ENCODE measurements at places on chromosomes 11 and 22.

DNA sequence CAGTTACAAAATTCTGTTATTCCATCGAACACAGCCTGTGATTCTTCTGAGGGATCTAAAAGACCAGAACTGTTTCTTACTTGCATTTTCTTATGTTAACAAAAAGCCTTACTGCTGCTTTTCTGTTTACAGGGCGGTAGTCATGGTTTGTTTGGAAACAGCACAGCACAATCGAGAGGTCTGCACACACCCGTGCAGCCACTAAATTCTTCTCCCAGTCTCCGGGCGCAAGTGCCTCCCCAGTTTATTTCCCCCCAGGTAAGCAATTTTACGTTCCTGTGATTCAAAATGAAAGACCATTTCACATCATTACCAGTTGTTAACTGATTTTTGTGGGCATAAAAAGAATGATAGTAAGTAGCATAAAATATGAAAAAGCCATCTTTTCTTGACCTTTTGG lies 60.8 kb upstream of the ADSL start:
- no peak for DNase-seq

DNA sequence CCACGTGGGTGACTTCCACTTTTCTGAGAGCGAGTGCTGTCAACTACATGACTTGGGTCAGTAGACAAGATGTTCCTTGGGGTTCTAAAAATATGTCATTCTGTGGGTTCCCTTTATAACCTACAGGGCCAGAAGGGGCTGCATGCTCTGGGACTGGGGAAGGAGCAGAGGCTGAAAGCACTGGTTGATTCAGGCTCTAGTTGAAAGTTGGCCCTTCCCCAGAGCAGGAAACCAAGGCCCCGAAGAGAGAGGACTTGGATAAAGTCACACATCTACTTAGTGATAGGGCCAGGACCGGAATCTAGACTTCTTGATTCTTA lies 9.9 kb downstream of the ADAMTS15 start:
- DNase-seq: no peak

DNA sequence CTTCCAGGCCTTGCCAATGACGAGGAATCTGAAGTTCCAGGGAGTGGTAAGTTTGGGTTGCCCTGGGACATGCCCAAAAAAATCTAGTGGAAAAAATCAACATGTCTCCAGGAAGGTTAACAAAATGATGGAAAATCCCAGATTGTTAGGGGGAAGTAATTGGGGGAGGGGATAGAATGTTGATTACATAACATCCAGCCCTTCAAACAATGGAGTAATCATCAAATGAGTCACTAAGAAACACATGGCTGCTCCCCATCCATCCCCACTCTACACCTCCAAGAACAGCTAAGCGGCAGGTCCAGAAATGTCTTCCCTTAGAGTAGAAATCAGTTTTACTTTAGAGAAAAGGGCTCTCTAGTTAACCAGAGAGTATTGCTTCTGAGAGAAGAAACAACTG lies 94.9 kb downstream of the ETS1 start:
- DNase-seq: no peak

GRCh38 chr11:102457865-102458264 lies 5.3 kb upstream of the TMEM123 start:
- DNase-seq: no peak

- DNase-seq: peak; percentile 41
Measured at GRCh38 chr11:128497061-128497775, 90.1 kb downstream of the ETS1 start.

GRCh38 chr11:109958131-109958820 lies 134.9 kb upstream of the ZC3H12C start:
- DNase-seq: no peak

DNA sequence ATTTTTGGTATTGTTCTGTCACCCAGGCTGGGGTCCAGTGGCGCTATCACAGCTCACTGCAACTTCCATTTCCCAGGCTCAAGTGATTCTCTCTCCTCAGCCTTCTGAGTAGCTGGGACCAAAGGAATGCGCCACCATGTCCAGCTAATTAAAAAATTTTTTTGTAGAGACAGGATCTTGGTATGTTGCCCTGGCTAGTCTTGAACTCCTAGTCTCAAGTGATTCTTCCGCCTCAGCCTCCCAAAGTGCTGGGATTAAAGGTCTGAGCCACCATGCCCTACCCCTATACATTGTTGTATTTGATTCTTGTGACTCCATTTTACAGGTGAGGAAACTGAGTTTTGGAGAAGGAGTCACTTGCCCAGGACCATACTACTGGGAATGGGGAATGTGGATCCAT lies 11.9 kb downstream of the KIAA1671 start:
- DNase-seq: no peak

- no peak for DNase-seq
Measured at GRCh38 chr22:31144223-31144622, 3.9 kb upstream of the PLA2G3 start.

DNA sequence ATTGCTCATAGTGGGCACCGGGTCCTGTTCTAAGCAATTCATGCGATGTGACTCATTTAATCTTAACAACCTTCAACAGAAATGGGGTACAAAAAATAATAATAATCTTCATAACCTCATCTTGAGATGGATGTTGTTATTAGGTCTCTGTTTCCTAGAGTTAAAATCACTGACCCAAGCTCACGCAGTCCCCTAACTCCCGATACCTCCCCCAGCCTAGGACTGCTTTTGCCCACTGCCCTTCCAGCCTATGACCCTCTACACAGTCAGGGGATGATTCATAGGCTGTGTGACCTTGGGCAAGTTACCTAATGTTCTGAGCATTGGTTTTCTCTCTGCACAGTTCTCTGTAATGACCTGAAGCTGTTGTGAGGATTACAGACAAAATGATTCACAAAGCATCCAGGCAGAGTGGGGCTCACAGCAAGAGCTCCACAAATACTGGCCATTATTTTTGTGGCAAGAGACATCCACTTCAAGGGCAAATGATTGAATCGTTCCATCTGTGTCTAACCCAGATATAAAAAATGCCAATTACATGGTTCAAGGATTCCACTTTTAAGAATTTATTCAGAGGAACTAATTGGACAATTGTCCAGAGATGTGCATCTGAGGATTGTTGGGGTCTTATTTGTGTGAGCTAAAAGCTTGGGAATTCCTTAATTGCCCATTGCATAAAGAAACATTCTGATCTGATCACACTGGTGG lies 20.0 kb downstream of the MTFP1 start:
- DNase-seq: no peak

GRCh38 chr11:69201066-69201365 lies 45.3 kb downstream of the SMIM38 start:
- no peak for DNase-seq

DNA sequence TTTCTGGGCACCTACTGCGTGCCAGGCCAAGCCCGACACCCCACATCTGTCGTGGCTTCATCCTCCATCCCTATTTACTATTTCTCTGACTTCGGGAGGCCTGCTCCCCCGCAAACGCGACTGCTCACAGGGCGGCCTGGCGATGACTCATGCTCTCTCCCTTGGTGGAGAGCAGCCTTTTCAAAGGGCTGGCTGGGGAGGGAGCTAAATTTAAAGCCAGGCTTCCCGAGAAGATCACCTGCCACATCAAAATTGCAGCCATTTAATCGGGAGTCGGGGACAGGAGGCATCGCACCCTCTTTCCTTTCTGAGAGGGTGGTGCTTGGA lies 24.9 kb upstream of the SHISAL1 start:
- DNase-seq: peak; percentile 79

GRCh38 chr11:111736181-111736590 lies 30.0 kb downstream of the PPP2R1B start:
- no peak for DNase-seq

- DNase-seq: no peak
Measured at GRCh38 chr11:16337421-16338213, 18.7 kb downstream of the SOX6 start.

DNA sequence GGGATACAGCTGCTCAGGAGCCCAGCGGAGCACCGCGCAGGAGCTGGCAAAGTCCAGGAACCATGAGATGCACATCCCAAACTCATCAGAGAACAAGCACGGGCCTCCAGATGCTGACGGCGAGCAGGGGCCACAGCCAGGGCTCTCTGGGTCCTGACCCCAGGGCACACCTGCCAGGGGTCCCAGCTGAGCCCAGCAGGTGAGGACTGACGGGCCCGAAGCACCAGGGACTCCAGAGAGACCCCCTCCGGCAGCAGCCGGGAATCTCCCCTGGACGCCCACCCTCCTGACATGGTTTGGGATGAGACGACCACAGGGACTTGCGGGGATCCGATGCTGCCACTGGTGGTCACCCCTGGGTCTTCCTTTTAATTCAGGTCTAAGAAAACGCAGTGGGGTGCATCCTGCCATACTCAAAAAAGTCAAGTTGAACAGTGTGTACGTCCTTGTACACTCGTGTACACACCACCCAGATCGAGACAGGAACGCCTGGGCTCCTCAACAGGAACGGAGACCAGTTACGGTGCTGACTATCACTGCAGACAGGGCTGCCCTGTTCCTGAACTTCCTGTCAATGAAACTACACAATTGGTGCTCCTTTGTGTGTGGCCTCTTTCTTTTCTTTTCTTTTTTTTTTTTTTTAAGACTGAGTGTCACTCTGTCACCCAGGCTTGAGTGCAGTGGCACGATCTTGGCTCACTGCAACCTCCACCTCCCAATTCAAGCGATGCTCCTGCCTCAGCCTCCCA lies 21.9 kb downstream of the TTLL8 start:
- no peak for DNase-seq

DNA sequence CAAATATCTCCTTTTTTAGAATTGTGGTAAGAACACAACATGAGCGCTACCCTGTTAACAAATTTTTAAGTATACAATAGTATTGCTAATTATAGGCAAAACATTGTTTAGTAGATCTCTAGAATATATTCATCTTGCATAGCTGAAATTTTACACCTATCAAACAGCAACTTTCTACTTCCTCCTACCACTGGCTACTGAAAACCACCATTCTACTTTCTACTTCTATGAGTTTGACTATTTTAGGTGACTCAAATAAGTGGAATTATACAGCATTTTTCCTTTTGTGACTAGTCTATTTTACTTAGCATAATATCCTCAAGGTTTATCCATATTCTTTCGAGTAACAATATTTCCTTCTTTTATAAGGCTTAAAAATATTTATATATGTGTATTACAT lies 128.4 kb downstream of the FAM76B start:
- DNase-seq: no peak

- DNase-seq: no peak
Measured at GRCh38 chr11:18408558-18409291, 3.4 kb upstream of the LDHC start.

GRCh38 chr22:23305321-23305910 lies 125.1 kb downstream of the BCR start:
- no peak for DNase-seq

DNA sequence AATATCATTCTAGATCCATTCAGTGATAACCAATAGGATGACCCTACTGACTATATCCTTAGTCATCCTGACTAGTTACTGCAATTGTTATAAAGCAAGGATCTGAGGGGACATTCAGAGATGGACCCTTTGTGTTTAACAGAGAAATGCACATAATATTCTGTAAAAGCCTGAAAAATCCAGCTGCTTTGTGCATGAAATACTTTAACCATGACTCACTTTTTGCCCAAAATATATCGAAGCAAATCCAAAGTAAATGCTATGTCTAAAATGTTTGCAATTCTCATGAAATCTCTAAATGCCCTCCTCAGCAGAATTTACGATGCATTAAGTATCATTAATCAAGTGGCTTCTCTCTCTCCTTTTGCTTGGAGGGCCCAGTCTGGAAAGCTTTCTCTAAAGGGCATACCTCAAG lies 178.8 kb upstream of the MTMR2 start:
- DNase-seq: no peak

DNA sequence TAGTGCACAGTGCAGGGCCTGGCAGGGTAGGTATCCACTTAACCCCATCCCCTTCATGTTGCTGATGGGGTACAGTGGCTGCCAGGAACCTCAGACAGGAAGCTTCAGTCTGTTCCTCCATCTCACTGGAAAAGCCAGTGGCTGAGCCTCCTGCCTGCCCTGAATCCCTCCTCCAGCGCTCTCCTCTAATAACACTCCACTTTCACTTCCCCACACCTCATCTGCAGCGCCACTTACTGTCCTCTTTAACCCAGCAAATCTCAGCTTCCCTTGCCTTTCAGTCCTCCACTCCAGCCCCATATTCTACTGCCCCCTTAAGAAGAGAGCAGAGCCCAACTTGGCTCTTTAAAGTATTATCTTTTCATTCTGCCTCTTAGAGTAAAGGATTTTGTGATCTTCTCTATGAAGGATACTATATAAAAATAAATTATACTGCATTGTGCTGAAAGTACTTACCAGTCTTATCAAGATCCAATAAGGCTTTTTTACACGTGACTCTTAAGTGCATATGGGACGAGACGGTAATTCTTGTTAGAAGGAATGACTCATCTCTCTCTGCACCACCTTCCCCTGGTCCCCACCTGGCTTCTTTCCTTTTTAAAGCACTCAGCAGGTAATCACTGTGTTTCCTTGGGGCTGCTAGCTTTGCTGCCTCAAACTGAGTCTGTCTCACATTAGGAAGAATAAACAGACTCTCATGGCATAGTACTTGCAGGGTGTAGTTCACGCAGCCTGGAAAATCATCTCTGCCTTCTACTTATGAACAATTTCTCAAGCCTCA lies 238.0 kb upstream of the NARS2 start:
- DNase-seq: no peak

DNA sequence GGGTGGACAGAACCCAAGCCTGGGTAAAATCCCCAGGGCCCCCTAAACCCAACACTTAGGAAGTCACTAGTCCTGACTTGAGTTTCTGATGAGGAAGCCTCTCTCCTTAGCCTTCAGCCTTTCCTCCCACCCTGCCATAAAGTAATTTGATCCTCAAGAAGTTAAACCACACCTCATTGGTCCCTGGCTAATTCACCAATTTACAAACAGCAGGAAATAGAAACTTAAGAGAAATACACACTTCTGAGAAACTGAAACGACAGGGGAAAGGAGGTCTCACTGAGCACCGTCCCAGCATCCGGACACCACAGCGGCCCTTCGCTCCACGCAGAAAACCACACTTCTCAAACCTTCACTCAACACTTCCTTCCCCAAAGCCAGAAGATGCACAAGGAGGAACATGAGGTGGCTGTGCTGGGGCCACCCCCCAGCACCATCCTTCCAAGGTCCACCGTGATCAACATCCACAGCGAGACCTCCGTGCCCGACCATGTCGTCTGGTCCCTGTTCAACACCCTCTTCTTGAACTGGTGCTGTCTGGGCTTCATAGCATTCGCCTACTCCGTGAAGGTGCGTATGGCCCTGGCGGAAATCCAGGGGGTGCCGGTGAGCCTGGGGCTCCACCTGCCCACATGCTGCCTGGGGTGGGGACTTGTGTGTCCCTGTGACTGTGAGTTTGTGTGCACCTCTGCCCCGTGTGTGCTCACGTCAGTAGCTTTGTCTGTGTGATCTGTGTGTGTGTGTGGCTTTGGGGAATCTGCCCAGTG lies at the start of gene IFITM1:
IFITM1 (plus strand) TSS at position 254 of the 767 bp plus-strand sequence; CDS start at position 385, 131 bp downstream.
- no peak for DNase-seq

DNA sequence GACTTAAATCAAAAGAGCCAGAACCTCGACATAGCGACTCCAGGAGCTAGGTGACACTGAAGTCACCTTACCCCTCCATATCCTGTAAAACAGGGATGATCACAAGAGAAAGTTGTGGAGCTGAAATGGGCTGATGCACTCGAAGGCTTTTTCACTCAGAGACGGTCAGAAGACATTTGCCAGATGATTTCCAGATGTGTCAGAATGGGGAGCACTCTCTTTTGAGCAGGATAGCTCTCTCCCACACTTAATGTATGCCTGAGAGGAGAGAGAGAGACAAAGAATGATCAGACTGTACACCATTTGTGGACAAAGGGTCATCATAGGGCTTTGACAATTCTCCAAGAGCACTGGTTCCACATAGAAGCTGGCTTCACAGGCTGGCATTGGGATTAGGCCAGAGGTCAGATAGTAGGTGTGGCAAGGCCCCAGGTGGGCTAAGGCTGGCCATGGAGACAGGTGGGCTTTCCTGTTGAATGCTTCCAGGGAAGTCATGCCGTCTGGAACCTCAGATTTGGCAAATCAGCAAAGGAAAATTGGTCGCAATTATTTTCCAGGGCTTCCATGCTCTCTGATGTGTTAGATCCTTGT lies 42.3 kb upstream of the ETS1 start:
- DNase-seq: no peak
